Osteocyte (in vitro differentiated cells): ENCODE measurements at places on chromosomes 6 and 20.

- DNase-seq = no peak
These were observed 82.0 kb downstream of the SLC35F1 start for GRCh38 chr6:117989086-117989485.

- DNase-seq = no peak
These were observed 165.0 kb upstream of the JARID2 start for GRCh38 chr6:15080895-15081294.

- DNase-seq = peak; percentile 63
These were observed 37.9 kb downstream of the ERMARD start for GRCh38 chr6:169789146-169789943.

DNA sequence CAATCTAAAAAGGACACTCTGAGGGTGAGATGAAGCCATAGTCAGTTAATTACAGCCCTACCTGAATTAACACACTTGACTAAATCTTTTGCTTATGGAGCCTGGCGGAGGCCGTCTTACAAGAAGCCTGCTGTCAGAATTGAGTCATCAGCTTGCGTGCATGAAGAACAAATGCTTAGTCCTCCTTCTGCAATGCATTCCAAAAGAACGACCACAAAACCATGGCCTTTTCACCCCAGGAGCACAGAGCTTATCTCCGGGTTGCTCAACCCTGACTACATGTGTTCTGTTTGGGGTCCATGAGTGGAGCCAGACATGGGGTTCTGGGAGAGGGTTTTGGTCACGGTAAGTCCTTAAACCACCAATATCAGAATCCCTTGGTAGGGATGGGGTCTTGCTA is 318.1 kb downstream of the CLIC5 start:
- no peak for DNase-seq

DNA sequence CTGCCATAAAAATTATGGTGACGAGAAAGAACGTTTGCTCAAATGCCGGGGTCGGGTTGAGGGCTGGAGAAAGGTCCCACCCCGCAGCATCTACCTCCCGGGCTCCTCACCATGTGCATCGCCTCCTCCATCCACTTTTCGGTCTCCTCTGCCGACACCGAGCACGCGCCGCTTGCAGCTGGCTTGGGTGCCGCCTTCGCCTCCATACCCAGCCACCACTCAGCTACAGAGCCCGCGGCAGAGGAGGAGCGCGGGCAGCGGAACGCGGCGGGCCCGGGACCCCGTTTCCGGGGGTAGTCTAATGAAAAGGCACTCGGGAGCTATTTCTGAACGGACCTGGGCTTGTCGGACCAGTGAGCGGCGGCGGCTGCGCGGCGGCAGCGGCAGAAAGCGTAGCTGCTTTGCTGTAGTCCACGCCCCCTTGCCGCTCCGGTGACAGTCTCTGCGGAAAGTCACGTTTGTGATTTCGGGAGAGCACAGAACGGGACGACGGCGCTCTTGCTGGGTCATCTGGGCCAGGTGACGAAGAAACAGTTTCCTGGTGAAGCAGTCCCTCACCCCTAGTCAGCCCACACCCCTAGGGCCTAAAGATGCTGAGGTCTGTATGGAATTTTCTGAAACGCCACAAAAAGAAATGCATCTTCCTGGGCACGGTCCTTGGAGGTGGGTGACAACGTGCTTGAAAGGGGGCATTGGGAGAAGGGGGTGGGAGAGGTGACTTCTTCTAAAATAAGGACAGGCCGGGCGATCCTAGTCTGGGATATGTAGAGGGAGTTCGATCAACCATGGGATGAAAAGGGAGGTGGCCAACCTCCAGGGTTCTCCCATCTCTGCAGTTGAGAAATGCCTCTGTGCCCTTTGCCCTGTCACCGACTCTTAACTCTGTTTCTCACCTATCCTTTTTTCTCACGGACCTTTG is at the start of the genes ADAT2 and PEX3:
ADAT2 (minus strand) TSS at position 243 of the 919 bp plus-strand sequence; CDS start at position 206, 37 bp downstream.
PEX3 (plus strand) TSS at position 353 of the 919 bp plus-strand sequence; CDS start at position 591, 238 bp downstream.
- DNase-seq = peak; percentile 97

DNA sequence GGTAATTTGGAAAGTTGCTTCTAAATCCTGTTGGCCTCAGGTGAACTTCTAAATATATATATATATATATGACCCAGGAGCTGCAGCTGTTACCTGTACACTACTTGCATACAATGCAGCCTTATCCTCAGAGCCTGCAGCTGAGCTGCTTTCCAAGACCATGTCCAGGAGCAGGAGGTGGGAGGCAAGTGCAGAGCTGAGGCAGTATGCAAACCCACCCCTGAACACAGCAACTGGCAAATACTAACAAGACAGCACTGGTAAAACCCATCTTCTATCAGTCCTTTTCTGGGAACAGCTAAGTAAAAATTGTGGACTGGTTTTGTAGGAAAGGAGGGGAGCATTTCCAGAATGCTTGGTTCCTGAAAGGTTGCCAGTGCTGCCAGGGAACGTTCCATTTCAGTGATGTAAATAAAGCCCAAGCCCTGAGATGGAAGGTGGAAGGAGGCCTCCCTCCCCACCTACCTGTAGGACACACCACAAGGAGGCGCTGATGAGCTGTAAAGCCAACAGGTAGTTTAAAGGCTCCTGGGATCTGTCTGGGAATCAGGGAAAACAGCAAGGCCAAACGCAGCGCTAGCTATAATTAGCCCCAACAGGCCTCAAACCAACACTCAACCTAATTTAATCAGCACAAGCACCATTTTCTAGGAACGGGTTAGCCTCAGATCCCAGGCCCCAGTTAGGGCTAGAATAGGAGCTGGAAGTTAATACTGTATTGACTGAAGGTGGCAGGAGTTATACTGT is 93.8 kb upstream of the MAP7 start:
- peak; percentile 91 for DNase-seq

- no peak for DNase-seq
These were observed 102.2 kb downstream of the SNX5 start for GRCh38 chr20:17866234-17867001.

DNA sequence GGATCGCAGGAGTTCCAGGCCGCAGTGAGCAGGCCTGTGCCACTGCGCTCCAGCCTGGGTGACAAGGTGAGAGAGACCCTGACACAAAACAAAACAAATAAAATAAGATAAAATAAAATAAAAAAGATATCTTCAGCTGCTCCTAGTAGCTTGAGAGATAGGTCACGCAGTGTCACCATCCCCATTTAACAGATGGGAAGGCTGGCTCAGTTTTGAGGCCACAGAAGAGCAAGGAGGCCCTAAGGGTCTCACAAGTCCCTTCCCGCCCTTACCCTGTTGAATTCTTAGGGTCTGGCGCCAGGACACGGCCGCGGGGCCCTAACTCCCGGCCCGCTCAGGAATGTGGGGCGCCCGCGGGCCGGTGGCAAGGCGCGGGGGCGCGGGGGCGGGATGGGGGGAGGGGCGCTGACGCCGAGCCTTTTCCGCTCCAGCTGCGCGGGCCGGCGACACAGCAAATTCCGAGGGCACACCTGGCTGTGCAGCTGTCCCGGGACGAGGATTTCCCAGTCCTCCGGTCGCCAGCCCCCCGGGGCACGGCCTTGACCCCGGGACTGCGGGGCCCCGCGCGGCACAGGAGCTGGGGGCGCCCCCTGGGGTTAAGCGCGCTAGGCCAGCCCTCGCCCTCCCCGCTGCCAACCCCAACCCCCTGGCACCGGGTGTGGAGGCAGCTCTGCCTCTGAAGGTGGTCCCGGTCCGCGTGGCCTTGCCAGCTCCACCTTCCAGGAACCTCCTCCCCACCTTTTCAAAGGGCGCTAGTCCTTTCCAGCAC is 10.3 kb upstream of the R3HDML start:
- DNase-seq = no peak

DNA sequence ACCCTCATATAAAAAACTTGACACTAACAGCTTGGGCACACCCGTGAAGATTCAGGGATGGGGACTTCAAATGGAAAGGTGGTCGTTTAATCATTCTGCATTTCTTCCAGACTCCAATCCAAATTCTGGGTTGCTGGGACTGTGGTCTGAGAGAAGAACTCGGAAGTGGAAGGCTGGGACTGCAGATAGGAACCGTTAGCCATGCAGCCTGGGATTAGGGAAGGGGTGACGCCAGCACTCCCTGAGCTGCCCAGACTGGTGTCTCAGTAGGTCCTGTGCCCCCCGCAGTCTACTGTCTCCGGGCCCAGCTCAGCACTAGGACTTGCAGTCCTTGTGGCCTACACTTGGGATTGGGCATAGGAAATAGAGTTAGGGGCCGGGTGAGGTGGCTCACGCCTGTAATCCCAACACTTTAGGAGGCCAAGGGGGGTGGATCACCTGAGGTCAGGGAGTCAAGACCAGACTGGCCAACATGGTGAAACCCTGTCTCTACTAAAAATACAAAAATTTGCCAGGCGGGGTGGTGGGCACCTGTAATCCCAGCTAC is 511 bp upstream of the CLIC1 start:
- no peak for DNase-seq

DNA sequence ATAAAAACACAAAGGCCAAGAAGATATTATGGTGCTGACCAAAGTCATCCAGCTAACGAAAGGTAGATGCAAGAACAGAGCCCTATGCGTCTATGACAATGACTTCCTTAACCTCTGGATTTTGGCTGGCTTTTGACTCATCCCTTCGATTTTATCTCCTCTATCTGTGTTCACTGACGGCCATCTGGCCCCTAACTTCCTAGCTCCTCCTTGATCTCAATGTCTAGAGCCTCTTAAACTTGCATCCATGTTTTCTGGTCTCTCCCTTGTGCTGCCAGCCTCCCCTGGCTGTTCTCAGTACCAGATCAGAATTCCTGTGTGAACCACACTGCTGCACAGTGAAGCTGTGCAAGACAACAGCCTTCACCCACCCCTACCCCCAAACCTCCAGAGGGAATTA is 452.9 kb downstream of the UTRN start:
- DNase-seq = no peak

- DNase-seq = no peak
These were observed 80.5 kb downstream of the PRSS35 start for GRCh38 chr6:83592770-83593394.

DNA sequence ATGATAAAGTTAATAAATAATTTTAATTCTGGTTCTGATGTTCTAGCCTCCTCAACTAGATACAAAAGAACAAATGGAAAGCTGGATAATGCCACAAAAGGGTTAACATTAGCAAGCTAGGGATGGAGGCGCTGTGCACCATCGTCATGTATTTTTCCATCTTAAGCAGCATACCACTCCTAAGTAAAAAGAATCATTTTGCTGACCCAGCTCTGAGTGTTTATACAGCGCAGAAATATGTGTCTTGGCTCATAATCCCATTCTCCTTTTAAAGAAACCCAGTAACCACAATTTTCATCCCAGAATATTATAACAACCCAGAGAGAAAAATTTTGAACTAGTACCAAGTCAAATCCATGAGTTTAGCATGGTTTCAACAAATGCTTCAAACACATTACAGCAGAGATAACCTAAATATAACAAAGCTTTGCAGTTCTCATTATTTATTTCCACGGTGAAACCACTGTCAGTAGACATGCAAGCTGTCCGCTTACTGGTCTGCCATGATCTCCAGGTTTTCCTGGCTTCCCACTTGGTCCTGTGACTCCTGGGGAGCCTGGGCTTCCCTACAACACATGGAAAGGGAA is 111.1 kb downstream of the COL12A1 start:
- no peak for DNase-seq

GRCh38 chr20:53076668-53077067 is 104.5 kb downstream of the TSHZ2 start:
- no peak for DNase-seq

DNA sequence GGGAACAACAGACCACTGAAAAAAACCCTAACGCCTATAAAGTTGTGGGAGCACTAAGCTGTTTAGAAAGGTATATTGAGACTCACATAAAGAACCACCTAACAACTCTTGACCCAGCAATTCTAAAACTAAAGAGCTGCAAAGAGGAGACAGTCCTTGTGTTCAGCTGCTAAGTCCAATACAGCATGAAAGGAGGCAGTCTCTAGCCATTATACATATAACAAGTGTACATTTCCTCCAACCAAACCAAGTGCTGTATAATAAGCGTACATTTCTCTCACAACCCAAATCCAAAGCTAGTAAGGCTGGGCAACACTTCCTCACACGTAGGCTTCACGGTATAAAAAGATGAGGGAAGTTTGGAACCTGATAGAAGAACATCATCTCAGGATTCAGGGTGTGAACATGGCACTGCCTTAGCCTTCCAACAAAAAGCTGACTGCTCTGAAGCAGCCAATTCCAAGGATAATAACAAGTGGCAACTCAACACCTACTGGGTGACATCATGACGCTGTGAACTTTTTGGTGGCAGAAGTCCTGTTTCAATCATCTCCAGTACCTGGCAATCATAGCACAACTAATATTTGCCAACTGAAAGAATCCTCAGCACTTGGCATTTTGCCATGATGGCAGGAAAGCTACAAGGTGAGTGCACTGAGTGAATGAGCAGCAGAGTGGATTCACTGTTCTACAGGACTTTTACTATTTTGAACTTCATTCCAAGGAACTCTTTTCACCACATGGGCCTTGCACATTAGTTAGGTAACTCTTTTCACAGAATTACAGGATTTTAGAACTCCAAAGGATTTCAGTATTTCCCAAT is 16.6 kb downstream of the TBC1D20 start:
- DNase-seq = no peak

DNA sequence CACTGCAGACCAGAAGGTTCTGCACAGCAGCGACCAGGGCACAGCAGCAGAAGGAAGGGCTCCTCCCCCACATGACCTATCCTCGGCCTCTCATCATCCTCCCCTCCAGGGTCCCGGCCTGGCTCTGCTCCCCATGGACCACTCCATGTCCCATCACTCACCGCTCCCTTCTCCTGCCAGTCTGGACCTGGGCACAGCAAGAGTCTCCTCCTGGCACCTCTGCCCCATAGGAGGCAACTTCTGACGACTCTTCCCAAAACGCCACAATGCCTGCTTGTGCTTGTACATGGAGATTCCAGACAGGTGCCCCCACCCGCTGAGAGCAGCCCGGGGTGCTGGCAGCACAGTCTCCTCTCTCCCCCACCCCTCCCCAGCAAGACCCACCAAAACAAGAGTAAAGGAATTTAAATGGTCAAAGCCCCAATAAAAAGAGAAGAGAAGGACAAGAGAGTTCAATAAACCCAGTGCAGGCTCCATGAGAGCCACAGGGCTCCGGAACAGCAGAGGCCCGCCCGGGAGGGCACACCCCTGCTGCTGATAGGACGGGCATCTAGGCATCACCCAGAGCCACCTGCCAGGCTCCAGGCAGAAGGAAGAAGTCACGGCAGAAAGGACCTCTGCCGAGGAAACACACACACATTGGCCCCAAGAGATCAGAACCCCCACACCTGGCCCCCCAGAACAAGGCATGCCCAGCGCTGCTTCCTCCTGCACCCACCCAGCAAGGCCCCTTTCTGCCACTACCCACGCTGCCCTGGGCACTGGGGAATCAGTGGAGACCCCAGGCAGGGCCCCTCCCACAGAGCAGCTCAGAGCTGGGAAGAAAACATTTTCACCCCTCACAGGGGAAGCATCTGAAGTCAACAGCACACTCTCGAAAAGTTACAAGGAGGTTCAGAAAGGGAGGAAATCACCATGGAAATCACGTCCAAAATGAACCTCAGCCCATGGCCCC is 15.2 kb downstream of the TAF4 start:
- DNase-seq = no peak

DNA sequence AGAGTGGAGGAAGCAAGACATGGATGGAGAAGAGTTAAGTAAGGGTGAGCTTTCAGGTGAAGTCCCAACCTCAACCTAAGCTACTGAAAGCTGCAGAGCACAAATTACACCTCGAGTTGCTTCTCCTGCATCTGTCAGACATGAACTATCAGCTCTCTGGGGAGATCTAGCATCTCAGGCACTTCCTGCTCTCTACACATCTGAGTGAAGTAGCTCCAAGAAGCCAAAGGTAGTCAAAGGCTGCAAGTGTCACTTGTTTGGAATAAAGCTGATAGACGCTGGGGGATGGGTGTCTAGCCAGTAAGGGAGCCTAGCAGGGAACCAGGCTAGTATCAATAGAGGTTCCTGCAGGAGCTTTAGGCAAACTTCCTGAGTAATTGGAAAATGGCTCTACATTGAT is 228.0 kb downstream of the PLCB1 start:
- no peak for DNase-seq

- no peak for DNase-seq
These were observed 191.9 kb upstream of the SLC35B3 start for GRCh38 chr6:8627085-8627861.
